ENCODE measurements at places on chromosomes 12 and 14. TPM values are rescaled to one million over a fixed set of nuclear protein-coding genes. Genes with fewer than 3 reads are reported as not detected.

FAM186B gene
- total RNA-seq = 0.47 TPM

SMIM41 gene
- total RNA-seq = not detected

ERP27 gene
- total RNA-seq = 0.25 TPM

RARG gene
- total RNA-seq = 16.9 TPM

HOXC9 gene
- not detected for total RNA-seq

RNASE2 gene
- 2.9 TPM for total RNA-seq

PLEKHD1 gene
- 0.37 TPM for total RNA-seq

SLC25A21 gene
- total RNA-seq = 0.89 TPM

GPR162 gene
- total RNA-seq = 5.3 TPM

TAS2R8 gene
- not detected for total RNA-seq

B4GALNT1 gene
- 5.1 TPM for total RNA-seq

SOAT2 gene
- 0.12 TPM for total RNA-seq

CCNB1IP1 gene
- total RNA-seq = 43.9 TPM

CIDEB gene
- total RNA-seq = 3.9 TPM

CD4 gene
- 8.4 TPM for total RNA-seq

GZMB gene
- total RNA-seq = 0.40 TPM

BCL11B gene
- total RNA-seq = 0.20 TPM

CAPZA3 gene
- not detected for total RNA-seq

GCH1 gene
- 2.1 TPM for total RNA-seq

MMP14 gene
- total RNA-seq = 19.9 TPM

KCNJ8 gene
- 55.5 TPM for total RNA-seq

SMOC1 gene
- 0.45 TPM for total RNA-seq

TGFB3 gene
- total RNA-seq = 22.8 TPM

TBC1D30 gene
- total RNA-seq = 0.47 TPM

SERPINA10 gene
- not detected for total RNA-seq

GZMH gene
- total RNA-seq = 0.47 TPM

FBXL14 gene
- 7.7 TPM for total RNA-seq

HOXC11 gene
- not detected for total RNA-seq

UNC119B gene
- total RNA-seq = 13.2 TPM

PCED1B gene
- 1.1 TPM for total RNA-seq

CCDC177 gene
- not detected for total RNA-seq

MYH6 gene
- total RNA-seq = 4,258 TPM

SSPN gene
- total RNA-seq = 56.4 TPM

SDR9C7 gene
- not detected for total RNA-seq

SYT1 gene
- 0.17 TPM for total RNA-seq

C1R gene
- total RNA-seq = 142 TPM
